ENCODE measurements at places on chromosomes 5 and 9. TPM values are rescaled to one million over a fixed set of nuclear protein-coding genes. Genes with fewer than 3 reads are reported as not detected.

The GMCL2 gene
- total RNA-seq, result not detected

The DCAF10 gene
- total RNA-seq, result 24.1 TPM

The ANKDD1B gene
- 4.3 TPM for total RNA-seq

The PDCD1LG2 gene
- total RNA-seq, result 9.0 TPM

The TXN gene
- 170 TPM for total RNA-seq

The SLC1A3 gene
- 52.1 TPM for total RNA-seq

The DMGDH gene
- total RNA-seq, result 1.3 TPM

The MZB1 gene
- total RNA-seq, result 7.8 TPM

- no peak for DNase-seq
- H3K4me3 ChIP-seq, result no peak overlapping the region
- peaks cover 49% of the 10 kb centered on the region for H3K27me3 ChIP-seq
Measured at GRCh38 chr5:45694255-45694814, 1.8 kb downstream of the HCN1 start.

DNA sequence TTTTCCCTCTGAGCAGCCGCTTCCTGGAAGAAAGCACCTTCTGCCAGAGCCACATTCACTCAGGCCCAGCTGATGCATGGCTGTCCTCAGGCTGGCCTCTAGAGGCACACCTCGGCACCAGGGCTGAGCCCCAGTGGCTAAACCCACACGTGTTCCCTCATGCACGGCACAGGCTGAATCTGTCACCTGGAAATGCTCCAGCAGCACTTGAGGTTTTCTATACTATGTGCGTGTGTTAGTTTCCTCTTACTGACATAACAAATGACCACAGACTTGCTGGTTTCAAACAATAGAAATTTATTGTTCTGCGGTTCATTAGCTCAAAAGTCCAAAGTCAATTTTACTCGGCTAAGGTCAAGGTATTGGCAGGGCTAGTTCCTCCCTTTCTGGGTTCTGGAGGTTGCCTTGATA, 141.4 kb downstream of the LRRC70 start:
- no peak overlapping the region for H3K4me3 ChIP-seq
- H3K36me3 ChIP-seq, result no peaks in the 10 kb centered on the region
- H3K27me3 ChIP-seq, result no peaks in the 10 kb centered on the region

DNA sequence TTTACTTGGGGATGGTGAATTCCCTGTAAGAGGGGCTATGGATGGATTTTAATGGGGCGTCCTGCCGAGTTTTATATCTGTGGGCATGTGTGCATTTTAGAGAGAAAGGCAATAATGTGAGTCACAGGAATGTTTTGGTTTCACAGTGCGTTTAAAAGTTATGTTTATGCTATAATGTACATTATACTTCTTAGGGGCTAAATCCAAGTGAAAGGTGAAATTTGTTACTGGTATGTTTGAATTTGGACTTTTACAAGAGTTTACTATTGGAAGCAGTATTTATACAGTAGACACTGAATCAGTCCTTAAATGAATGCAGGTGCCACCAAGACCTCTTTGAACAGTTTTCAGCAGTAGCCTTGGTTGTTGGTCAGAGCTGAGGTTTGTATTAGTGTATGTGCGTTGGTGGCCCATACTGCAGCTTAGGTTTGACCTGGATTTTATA, 5.6 kb downstream of the JMY start:
- H3K4me1 ChIP-seq, result peaks cover 41% of the 10 kb centered on the region
- no peaks in the 10 kb centered on the region for H3K36me3 ChIP-seq
- no peaks in the 10 kb centered on the region for H3K27me3 ChIP-seq
- no peak for DNase-seq
- H3K4me3 ChIP-seq, result no peak overlapping the region

GRCh38 chr9:82560036-82560435, 502.9 kb downstream of the RASEF start:
- H3K27me3 ChIP-seq, result no peaks in the 10 kb centered on the region
- peaks cover under 1% of the 10 kb centered on the region for H3K4me1 ChIP-seq
- H3K4me3 ChIP-seq, result no peak overlapping the region
- H3K36me3 ChIP-seq, result no peaks in the 10 kb centered on the region

- H3K4me1 ChIP-seq, result no peaks in the 10 kb centered on the region
- no peak overlapping the region for H3K27ac ChIP-seq
- no peak for DNase-seq
- H3K36me3 ChIP-seq, result no peaks in the 10 kb centered on the region
Measured at GRCh38 chr9:15058236-15058635, 148.0 kb upstream of the FREM1 start.

DNA sequence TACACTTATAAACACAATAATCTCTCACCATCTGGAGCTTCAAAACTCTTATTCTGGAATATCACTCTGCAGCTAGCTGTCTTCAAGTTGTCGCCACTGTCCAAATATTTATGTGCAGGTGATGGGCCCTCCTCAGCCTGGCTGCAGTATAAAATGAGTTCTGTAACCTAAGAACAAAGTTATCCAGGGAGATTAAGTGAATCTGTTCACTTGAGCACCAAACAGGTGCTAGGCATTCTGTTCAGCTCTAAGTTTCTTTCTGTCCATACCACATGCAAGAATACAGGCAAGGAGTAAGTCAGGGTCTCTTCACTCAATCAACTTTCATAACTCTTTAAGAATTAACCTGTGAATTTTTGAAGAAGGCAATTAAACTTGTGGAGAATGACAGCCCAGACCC, 344.1 kb downstream of the PLK2 start:
- no peaks in the 10 kb centered on the region for H3K27me3 ChIP-seq
- H3K36me3 ChIP-seq, result no peaks in the 10 kb centered on the region
- peaks cover 4% of the 10 kb centered on the region for H3K4me1 ChIP-seq
- no peak for DNase-seq
- H3K4me3 ChIP-seq, result no peak overlapping the region
- H3K27ac ChIP-seq, result no peak overlapping the region

DNA sequence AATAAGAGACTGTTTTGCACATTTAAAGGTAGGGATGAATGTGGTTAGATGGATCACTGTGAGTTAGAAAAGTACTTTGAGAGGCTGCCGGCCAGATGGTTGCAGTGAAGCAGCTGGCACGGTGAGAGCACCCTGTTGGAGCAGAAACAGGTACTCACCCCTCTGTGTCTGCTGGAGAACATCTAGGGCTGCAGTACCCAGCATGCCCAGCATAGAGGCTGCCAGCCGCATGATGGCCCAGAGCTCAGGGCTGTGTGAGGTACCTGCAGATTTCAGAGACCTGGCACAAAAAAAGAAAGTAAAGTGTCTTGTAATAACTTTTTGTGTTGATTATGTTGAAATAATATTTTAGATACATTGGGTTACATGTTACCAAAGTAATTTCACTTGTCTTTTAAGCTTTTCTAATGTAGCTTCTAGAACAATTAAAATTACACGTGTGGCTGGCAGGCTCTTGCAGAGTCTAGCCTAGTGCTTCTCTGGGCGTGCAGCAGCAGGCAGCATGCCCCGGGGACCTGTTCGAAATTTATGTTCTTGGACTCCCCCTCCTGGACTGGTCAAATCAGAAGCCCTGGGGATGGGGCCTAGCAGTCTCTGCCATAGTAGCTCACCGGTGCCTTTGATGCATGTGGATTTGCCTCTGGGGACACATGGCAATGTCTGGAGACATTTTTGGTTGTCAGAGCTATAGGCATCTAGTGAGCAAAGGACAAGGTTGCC, 11.1 kb downstream of the WDR5 start:
- DNase-seq, result no peak
- H3K4me1 ChIP-seq, result no peaks in the 10 kb centered on the region
- H3K27me3 ChIP-seq, result no peaks in the 10 kb centered on the region
- H3K27ac ChIP-seq, result no peak overlapping the region

DNA sequence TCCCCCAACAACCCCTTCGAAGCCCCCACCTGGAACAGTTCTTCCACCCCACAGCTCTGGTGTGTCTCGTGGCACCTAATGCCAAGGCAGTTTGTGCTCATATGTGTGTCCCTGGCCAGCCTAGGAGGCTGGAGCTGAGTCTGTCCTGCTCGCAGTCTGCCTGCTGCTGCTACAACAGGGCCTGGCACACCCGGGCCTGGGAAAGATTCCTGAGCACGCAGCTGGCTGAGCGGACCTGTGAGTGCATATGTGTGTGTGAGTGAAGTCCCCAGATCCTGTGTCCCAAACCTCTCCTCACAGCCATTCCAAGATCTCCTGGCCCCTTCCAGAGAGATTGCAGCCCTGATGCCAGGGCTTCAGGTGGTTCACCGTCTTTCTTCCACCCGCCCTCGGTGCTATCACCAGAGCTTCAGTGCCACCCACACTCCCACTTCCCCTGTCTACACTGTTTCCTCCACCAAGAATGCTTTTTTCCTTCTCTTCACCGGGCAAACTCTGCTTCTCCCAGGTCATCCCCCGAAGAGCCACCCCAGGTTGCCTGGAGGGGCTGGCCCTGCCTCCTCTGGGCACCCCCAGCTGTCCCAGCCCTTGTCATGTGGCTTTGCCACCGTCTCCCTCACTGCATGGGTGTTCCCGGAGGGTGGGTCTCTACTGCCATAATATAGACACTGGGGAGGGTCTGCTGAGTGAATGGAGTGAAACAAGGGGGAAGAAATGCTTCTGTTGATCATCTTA, 28.4 kb downstream of the LMX1B start:
- H3K27ac ChIP-seq, result no peak overlapping the region
- peaks cover 84% of the 10 kb centered on the region for H3K27me3 ChIP-seq
- no peak overlapping the region for H3K4me3 ChIP-seq
- H3K4me1 ChIP-seq, result peaks cover 6% of the 10 kb centered on the region
- DNase-seq, result no peak

- no peaks in the 10 kb centered on the region for H3K4me1 ChIP-seq
- H3K36me3 ChIP-seq, result peaks cover 42% of the 10 kb centered on the region
- no peak overlapping the region for H3K27ac ChIP-seq
- no peak for DNase-seq
Measured at GRCh38 chr5:168469816-168470215, 16.5 kb upstream of the RARS1 start.

DNA sequence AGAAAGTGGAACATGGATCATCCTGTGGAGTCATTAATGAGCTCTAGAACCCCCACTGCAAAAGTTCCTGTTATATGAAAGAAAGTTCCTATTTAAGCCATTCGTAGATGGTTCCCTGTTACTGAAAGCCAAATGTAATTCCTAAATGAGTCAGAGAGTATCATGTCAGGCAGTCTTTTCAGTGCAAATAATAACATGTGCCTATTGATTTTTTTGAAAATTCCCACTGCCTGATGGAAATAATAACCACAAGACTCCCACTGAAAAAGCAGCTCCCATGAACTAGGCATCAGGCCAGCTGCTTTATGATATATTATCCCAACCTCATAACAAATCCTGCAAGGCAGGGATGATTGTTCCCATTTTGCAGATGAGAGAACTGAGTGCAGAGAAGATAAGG, 217.2 kb downstream of the DAB2IP start:
- no peak overlapping the region for H3K4me3 ChIP-seq
- H3K36me3 ChIP-seq, result no peaks in the 10 kb centered on the region
- no peaks in the 10 kb centered on the region for H3K4me1 ChIP-seq
- no peak for DNase-seq

- H3K27ac ChIP-seq, result no peak overlapping the region
- no peak for DNase-seq
- H3K4me1 ChIP-seq, result no peaks in the 10 kb centered on the region
- no peak overlapping the region for H3K4me3 ChIP-seq
- no peaks in the 10 kb centered on the region for H3K27me3 ChIP-seq
- no peaks in the 10 kb centered on the region for H3K36me3 ChIP-seq
Measured at GRCh38 chr5:84181093-84181492, 203.6 kb downstream of the EDIL3 start.

DNA sequence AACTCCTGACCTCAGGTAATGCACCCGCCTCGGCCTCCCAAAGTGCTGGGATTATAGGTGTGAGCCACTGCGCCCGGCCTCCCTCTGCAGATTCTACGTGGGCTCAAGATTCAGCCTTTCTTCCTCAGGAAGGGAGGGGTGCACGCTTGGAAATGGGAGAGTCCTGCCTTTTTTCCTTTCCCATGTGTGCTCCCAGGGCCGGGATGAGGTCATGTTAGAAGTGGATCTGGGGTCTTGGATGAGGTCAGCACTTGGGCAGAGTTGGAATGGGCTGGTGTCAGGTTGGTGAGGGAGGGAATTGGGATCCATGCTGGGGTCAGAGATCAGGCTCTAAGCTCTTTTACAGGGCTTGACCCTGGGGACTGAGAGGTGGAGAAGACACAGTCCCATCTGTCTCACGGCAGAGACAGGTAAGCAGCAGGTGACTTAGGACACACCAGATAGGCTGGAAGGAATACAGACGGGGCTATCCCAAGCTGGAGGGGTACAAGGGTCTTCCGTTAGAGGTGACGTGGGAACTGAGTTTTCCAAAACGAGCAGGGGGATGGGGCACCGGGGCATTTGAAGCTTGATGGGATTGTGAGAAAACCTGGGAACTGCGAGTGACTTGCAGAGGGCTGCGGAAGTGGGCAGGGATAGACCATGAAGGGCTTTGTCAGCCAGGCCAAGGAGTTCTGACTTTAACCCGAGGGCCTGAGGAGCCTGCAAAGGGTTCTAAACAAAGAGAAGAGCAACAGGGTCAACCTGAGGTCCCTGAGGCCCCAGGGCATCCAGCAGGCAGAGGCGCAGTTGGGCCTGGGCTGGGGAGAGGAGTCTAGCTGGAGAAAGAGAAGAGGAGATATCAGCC, 1.8 kb upstream of the AQP7 start:
- H3K36me3 ChIP-seq, result no peaks in the 10 kb centered on the region
- no peaks in the 10 kb centered on the region for H3K27me3 ChIP-seq
- H3K4me3 ChIP-seq, result no peak overlapping the region
- peaks cover 6% of the 10 kb centered on the region for H3K4me1 ChIP-seq

DNA sequence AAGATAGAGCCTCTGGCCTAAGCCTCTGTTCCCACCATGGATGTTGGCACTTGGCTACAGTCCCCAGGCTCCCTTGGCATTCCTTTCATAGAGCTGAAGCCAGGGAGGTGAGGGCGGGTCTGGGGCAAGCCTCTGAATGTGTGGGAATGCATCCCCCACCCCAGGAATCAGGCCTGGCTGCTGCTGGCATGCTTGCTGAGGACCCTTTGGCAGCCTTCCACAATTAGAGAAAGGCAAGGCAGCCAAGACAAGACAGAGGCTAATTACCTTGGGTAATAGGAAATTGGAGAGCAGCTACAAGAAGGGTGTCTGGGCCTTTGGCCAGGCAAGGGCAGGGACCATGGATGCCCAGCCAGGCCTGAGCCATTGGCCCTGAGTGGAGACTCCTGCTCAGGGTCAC, 204.4 kb upstream of the TRIM32 start:
- no peaks in the 10 kb centered on the region for H3K27me3 ChIP-seq
- H3K4me3 ChIP-seq, result no peak overlapping the region
- no peaks in the 10 kb centered on the region for H3K36me3 ChIP-seq
- no peak overlapping the region for H3K27ac ChIP-seq
- H3K4me1 ChIP-seq, result peaks cover 7% of the 10 kb centered on the region

DNA sequence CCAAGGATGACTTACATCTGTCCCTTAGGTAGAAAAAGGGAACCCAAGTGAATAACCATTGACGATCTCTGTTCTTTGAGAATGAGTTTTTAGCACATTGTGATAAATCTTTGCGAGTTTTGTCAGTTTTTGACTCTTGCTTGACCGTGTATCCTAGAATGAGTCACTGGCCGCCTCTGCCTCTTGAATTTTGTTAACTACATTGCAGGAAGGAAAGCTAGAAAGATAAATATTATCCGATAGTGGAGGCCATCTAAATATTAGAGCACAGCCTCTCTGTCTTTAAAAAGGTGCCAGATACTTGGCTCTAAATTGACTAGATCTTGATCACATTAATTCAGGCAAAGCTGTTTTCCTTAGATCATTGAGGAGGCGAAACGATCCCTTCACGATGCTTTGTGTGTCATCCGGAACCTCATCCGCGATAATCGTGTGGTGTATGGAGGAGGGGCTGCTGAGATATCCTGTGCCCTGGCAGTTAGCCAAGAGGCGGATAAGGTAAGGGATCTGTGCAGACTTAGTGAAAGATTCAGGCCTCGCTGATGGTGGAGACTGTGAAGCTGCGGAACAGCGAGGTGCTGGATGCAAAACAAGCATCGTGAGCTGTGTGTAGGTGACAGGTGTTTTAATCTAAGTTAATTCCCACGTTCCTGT, 12.2 kb downstream of the CCT5 start:
- no peak overlapping the region for H3K27ac ChIP-seq
- H3K27me3 ChIP-seq, result no peaks in the 10 kb centered on the region
- H3K4me3 ChIP-seq, result no peak overlapping the region
- no peaks in the 10 kb centered on the region for H3K4me1 ChIP-seq
- no peak for DNase-seq
- H3K36me3 ChIP-seq, result peaks cover 87% of the 10 kb centered on the region
